Thoracic aorta (tissue), 2 donors: ENCODE measurements at places on chromosomes 2 and 18. TPM values are rescaled to one million over a fixed set of nuclear protein-coding genes. Genes with fewer than 3 reads are reported as not detected.

C1QL2 gene
- not detected for total RNA-seq

DNA sequence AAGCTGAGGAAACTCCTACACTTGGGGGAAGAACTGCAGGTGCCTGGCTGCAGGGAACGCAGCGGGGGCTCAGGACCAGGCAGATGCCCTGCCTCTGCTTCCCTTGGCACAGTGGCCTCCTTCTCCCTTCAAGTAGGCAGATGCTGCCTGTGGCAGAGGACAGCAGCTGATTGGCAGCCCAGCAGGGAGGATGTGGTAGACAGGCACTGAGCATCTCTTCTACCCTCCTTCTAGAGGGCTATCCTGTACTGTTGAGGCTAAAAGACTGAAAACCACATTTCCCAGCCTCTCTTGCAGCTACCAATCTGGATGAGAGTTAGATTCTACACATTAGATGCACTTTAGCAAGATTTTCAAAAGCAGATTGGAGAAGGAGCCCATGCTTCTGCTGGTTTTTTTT is 105.7 kb downstream of the MSH2 start:
- no peaks in the 10 kb centered on the region for H3K36me3 ChIP-seq
- no peaks in the 10 kb centered on the region for H3K27me3 ChIP-seq
- no peak for DNase-seq
- H3K4me1 ChIP-seq: no peaks in the 10 kb centered on the region
- no peak overlapping the region for H3K27ac ChIP-seq

PARD3B gene
- total RNA-seq: 34.5 TPM

DNA sequence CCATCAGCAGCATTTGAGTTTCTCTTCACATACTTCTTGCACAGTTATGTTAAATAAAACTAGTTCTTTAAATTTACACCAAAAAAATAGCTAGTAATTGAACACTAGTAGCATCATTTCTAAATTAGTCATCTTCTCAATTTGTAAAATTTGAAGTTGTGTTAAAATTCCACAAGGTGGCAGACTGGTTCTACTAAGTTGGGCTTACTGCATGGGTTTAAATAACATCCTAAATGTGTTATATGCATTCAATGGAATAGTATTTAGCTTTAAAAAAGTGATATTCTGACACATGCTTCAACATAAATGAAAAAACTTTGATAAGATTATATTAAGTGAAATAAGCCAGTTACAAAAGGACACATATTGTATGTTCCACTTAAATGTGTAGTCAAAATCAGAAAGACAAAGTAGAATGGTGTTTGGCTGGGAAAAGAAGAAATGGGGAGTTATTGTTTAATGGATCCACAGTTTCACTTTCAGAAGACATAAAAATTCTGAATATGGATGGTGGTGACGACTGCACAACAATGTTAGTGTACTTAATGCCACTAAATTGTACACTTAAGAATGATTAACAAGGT is 28.7 kb upstream of the RPRD1A start:
- H3K4me3 ChIP-seq: no peak overlapping the region
- H3K27me3 ChIP-seq: no peaks in the 10 kb centered on the region
- no peak overlapping the region for H3K27ac ChIP-seq
- H3K36me3 ChIP-seq: no peaks in the 10 kb centered on the region
- no peaks in the 10 kb centered on the region for H3K4me1 ChIP-seq

GRCh38 chr2:36399050-36399449 is 43.5 kb downstream of the CRIM1 start:
- no peak overlapping the region for H3K4me3 ChIP-seq
- DNase-seq: no peak
- peaks cover 65% of the 10 kb centered on the region for H3K4me1 ChIP-seq
- H3K27ac ChIP-seq: no peak overlapping the region
